SHP77 (cell line): ENCODE measurements at places on chromosomes 3 and 15.
A peak's percentile ranks its signal among the peaks of the same experiment; 100 is the strongest.

DNA sequence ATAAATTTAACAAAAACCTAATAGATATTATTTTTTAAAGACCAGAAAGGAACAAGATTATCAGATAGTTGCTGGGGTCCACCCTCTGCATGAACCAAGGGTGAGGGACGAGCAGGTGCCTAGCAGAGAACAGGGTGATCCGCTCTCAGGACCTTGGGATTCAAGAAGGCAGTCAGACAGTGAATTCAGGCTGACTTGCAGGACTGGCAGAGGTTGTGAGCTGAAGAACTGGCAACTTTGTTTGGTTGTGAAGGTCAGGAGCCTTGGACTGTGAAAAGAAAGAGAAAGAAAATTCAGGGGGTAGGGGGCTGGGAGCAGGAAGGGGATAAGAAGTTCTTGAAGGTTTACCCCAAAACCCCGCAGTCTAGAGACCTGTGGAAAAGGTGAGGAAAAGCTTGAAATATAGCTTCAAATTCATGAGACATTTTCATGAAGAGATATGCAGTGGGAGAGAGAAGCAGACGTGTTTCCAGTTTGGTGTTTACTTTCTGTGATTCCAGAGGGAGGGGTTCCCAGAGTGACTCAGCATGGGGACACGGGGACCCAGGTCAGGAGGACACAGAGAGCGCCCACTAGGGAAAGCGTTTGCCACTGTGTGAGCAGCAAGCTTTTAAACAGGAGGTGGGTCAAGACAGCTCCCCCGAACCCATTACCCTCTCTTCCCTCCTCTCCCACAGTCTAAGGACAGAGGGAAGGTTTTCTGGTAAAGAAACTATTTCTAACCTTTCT is 217.2 kb upstream of the UMPS start:
- DNase-seq = no peak

DNA sequence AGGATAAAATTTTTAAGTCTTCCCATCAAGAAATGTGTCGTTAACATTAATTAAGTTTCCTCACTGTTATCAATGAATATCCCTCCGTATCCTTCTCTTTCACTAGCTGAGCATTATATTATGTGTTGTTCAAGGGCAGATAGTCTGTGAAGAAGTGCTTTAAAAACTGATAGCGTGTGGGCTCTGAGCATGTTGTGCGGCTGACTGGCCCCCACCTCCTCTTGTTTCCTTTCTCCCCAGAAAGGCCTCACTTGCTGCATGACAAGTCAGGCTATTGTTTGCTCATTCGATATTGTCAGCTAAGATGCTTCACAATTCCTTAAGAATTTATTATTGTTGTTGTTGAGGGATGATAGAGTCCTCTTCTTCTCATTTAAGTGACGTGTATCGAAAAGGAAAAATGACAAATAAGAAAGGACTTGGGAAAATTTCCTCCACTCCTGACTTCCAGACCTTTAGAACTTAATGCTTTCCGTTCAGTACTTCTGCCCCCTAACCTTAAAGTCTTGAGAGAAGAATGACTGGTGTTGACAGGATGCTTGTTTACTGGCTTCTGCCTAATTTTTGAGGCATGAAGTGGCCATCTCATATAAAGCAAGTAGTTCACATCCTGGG is 298.3 kb downstream of the LPP start:
- DNase-seq = no peak

DNA sequence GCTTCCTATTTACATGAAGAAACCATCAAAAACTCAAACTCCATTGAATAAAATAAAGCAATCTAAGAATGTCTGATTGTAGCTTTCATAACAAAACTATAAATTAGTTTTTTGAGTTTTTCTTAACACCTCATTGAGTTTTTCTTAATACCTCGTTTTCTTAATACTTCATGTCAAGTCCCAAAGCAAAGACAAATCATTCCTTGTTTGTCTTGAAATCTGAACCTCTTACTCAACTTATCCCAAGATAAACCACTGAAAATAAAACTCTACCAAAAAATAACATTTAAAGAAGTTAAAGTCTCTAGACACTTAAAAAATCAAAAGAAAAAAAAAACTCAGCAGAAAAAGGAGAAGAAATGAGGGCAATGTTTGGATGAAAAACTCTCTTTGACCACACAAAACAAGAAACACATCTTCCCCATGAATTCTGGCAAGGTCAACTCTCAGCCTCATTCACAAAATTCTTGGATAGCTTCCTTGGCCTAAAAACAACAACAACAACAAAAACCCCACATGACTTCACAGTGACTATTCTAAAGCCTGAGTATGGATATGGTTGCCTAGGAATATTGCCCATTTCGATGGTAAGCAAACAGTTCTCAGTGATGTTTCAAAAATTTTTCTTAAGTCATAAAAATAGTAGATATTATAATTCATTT is 38.2 kb downstream of the TMCC1 start:
- DNase-seq = no peak

DNA sequence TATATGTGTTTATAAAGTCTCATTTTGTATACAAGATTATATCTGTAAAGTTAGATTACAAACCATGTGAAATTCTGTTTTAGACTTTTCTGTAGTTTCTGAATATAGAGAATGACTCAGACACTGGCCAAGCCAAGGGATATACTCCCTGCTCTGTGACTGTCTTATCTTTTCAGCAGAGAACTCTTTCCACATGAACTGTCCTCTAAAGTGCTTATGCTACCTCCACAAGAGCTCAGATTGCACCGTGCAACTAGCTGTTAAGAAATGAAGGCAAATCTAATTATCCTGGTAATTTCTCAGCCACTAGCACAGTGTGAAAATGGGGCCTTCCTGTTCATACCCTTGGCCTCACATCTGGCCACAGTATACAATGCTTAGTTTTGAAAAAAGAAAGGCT is 44.3 kb upstream of the CPNE4 start:
- no peak for DNase-seq

GRCh38 chr3:29144361-29144760 is 136.5 kb upstream of the RBMS3 start:
- no peak for DNase-seq

GRCh38 chr3:68893600-68894239 is 38.6 kb downstream of the TAFA4 start:
- DNase-seq = peak; percentile 27

GRCh38 chr3:31704591-31705179 is 172.0 kb downstream of the STT3B start:
- DNase-seq = peak; percentile 72

DNA sequence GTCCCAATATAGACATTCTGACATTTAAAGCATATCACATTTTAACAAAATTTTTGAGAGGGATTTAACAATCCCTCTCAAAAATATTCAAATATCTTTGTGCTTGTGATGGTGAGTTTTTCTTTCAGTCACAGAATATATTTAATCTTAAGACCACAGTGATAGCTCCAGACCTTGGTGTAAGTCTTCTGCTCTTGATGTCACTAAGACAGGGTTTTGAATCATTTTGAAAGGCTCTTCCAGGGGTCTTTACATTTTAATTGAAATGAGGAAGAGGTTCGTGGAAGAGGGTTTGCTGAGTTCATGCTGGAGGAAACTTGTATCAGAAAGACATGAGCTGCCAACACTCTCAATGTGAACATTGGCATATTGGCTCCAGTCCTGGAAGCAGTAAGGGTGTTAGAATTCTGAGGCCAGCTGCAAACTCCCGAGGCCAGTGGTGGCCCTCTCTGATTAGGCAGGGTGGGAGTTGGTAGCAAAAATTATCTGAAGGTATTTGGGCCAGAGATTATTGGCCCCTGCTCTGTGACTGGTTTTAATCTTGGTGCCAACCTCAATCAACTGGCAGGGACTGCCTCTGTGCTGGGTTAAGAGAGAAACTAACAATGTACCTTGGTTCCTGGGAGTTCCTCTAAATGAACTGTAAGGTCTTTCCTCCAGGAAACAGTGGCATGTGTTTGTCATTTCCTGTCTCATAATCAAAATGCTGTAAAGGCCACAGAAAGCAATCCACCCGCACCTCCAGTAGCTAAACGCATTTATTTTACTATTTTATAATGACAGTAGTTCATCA is 5.3 kb downstream of the POU1F1 start:
- DNase-seq = no peak

DNA sequence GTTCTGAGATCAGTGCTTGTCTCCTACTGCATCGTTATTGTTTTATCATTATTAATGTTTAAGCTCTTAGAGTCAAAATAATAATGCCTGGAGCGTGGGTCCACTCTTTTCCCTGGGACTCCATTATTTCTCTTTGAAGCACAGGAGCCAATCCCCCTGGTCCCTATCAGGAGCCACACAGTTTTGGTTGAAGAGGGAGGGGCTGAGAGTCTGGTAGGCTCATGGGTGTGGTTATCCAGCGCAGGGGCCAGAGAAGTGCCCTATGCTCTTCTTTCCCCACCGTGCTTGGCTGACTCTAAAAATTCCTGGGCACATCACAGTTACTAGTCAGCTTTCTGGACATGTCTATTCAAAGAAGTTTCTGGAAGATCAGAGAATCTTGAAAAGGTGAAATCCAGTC is 121.5 kb downstream of the DNAJB8 start:
- no peak for DNase-seq

- peak; percentile 29 for DNase-seq
These were observed 96.2 kb upstream of the TRPM1 start for GRCh38 chr15:31197497-31198414.

- DNase-seq = no peak
These were observed 70.7 kb downstream of the CYP19A1 start for GRCh38 chr15:51267703-51268083.

- DNase-seq = no peak
These were observed 53.6 kb upstream of the AP4E1 start for GRCh38 chr15:50854601-50855490.

DNA sequence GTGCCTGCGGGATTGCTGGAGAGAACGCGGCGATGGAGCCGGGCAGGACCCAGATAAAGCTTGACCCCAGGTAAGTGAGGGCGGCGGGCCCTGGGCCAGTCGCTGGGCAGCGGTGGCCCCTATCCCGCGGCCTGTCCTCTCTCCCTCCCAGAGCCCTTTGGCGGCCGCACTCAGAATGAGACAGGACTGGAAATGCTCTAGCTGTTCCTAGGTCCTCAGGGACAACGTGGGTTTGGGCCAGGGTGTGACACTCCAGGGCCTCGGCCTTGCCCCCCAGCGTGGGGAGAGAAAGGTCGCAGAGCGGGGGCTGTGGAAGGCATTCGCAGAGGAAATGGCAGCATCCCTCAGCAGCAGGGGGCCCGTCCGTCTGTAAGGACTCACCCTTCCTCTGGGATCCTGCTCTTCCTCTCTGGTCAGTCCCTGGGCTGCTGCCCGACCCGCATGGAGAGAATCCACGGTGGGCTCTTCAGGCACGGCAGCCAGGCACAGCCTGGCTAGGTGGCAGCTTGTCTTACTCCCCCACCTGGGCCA is 412 bp downstream of the SLC51A start:
- DNase-seq = no peak

GRCh38 chr3:159987291-159987711 is 1.3 kb upstream of the IL12A start:
- DNase-seq = no peak

DNA sequence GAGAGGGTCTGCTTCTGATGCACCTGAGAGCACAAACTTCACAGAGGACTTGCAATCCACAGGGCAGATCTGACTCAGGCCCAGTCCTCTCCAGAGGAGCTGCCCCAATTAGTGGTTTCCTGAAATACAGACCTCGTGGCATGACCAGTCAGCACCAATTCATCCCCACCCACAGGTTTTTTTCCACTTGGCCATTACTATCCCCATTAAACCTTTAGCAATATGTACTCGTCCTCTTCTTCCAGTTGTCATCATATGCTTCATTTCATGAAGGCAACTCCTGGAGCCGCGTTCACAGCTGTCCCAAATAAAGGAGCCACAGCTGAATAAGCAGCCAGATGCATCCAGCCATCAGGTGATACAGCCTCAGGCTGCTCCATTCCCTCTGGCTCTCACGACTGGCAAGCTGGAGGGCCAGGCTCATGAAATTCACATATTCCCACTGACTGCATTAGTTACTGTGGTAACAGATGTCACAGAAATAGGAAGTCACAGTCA is 163.1 kb downstream of the FMN1 start:
- peak; percentile 83 for DNase-seq

DNA sequence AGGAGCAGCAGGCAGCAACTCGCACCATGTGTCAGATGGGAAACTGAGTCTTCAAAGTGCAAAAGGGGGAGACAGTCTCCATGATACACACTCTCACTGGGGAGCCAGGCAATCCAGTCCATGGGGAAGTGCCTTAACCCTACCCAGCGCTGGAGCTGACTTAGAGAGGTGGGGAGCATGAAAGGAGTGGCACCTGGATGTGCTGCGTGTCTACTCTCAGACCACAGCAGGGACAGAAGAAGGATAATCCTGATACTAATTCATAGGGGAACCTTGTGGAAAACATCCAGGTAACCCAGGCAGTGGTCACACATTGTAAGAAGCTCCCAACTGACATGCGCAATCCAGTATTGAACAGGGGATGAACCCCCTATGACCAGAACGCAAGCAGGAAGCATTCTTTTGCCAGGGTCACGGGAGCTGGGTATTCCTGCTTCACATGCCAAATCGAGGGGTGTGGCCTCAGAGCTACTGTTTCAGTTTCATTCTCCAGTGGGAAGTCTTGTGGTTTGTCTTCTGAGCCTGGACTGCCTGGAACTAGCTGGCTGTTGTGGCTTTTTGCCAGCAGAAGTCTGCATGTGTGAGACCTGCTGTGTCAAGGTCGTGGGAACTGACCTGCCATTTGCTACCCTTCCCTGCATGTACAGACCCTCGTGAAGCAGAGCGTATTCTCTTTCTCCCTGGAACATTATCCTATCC is 367.6 kb upstream of the NDN start:
- peak; percentile 27 for DNase-seq

DNA sequence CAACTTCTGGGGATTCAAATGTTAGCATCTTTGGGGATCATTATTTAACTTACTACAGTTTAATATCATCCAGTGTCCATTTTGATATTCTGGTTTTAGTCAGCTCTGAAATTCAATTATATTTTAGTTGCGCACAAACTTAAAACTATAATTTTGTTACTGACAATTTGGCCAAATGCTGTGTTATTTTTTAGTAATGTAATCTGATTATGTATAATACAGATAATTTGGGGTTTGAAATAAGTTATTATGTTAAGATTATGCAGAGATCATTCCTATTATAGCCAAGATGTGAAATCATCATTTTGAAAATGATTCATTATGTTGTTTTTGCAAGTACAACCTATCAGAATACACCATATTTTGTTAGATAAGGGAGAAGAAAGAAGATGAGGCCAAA is 706.1 kb downstream of the ROBO2 start:
- DNase-seq = no peak

DNA sequence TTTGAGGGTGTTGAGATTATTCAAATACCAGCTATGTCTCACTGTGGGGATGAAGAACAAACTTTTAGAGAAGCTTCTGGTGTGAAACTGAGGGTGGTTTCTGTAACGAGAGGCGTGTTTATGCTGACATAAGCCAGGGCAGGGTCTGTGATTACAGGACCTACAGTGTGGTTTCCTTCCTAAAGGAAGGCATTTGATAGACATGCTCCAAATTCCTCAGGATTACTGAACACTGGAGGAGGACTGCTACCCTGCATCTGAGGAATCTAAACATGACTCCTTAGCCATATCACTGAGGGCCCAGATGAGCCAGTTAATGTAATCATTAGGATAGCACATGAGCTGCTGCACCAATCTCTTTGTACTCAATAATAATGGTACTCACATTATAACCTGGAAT is 328.4 kb upstream of the UMPS start:
- no peak for DNase-seq

- DNase-seq = no peak
These were observed 609 bp downstream of the GOLGA8A start for GRCh38 chr15:34436956-34437442.
